NCI-H1105 (cell line): ENCODE measurements at places on chromosomes 4 and X.
A peak's percentile ranks its signal among the peaks of the same experiment; 100 is the strongest.

DNA sequence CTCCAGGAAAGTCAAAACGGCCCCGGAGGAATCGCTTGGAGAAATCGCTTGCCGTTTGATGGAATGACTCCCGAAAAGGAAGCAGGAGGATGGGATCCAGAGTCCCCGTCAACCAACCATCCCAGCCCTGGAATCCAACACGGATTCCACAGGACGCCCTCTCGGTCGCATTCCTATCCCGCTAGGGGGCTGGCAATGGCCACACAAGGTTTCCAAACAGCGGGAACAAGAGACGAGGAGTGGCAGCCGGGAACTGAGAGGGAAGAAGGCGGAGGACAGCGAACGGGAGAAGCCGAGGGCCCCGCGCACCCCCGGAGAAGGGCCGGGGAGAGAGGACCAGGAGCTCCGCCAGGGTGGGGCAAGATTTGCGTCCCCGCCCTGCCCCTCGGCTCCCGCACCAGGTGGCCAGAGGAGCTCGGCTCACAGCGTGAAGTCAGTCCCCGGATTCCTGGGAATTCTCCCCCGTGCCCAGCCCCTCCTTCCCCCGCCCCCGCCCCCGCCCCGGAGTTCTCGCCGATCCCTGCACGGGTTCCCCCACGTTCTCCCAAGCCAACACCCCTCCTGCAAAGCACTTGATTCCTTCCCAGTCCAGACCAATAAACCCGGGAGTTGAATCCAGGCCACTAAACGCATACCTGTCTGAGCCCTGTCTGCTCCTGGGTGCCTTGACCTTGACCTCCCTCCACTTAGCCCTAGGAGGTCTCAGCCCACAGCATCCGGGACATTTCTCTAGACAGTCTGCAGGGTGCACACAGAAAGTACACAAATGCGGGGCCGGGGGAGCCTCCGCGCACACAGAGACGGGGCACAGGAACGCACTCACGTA lies 1.4 kb downstream of the PDZD4 start:
- no peak for DNase-seq

DNA sequence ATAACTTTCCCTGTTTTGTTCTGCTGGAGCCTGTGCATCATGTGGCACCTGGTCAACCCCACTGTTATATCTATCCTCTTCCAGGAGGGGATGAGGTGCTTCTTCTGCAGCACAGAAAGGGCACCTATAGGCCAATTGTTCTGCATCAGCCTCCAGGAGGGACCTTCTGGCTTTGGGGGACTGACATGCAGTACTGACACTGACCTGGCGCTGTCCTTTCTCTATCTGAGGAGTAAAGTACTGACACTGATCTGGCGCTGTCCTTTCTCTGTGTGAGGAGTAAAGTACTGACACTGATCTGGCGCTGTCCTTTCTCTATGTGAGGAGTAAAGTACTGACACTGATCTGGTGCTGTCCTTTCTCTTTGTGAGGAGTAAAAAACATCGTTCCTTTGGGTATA lies 498.4 kb downstream of the PACRGL start:
- no peak for DNase-seq

DNA sequence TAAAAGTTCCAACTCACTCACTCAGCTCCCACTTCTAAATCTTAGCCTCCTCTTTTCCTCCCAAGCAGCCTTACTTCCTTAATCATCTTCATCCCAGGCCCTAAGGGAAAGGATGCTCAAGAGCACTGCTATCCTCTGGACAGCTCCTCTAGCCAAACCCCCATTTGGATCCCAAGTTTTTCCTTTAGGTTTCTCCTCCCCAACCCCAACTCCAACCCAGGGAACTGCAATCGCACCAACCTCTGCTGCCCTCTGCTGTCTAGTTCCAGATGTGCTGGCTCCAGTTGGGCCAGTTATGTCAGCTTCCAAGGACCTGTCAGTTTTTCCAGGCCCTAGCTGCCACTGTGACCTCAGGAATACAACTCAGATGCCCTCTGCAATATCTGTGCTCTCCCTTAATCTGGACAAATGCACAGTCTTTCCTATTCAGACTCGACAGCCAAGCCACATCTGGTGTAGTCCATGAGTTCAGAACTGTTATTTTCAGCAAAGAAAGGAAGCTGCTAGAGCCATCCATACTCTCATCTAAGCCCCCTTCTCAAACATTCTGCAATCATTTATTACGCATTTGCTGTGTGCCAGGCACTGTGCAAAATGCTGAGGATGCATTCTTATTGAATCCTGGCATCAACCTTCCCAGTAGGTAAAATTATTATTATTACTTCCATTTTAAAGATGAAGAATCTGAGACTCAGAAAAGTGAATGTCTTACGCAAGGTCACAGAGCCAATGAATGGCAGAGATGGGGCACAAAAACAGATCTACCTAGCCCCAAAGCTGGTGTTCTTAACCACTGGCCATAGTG lies 12.3 kb upstream of the XPNPEP2 start:
- peak; percentile 24 for DNase-seq

DNA sequence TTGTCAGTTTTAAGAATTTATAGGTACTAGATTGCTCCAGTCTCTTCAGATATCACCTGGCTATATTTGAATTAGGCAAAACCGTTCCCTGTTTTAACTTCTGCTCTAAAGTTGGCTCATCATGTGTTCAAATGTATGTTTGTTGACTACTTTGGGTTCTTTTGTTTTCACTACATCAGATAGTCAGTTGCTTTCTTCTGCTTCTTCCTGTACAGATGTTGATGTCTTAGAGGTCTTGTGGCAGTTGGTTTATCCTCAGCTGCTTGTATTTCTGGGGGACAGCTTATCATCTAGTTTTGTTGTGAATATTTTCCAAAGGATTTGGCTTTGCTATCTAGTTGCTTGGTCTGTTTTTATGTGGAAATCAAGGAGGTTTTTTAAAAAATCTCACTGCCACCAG lies 28.0 kb downstream of the TBC1D19 start:
- DNase-seq = no peak

DNA sequence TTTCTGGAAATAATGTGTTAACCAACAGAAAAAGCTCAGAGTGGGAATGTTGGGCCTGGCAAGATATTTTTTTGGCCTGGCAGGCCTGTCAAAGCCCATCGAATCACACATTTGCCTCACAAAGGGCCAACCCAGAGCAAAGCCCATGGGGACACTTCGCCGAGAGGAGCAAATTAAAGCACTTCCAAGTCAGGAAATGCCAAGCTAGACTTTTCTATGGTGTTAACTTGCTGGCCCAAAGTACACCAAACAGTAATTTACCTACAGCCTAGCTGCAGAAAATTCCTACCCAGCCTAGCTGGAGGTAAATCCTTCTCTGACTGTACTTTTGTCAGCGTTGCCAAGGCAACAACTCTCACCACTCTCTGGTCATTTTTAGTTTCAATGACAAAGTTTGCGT lies 288.6 kb upstream of the LDB2 start:
- DNase-seq = no peak

DNA sequence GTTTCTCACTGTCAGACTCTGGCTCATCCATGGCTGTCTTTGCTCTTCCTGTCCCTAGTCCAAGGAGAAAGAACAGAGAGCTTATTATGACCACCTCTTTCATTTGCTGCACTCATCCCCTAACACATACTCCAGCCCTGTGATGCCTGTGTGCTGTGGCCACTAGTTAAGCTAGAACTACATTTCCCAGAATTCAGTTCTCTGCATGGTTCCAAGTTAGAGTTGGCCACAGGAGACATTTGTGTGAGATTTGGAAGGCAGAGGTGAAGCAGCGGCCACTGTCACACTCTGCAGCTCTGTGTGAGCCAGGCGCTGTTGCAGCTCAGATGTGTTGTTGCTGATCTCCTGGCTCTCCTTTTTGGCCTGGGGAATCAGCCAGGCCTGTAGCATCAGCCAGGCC lies 188.2 kb upstream of the ATP6AP2 start:
- no peak for DNase-seq

DNA sequence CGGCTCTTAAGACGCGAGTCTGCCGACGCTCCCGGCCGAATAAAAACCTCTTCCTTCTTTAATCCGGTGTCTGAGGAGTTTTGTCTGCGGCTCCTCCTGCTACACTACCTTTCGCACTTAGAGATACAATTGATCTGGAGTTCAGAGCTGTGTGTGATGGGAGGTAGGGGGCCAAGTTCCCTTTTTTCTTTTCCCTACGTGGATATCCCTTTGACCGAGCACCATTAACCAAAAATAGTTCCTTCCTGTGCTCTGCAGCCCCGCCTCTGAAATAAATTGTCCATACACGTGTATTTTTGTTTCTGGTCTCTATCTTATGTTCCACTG lies 555 bp upstream of the PGM2 start:
- DNase-seq = no peak

DNA sequence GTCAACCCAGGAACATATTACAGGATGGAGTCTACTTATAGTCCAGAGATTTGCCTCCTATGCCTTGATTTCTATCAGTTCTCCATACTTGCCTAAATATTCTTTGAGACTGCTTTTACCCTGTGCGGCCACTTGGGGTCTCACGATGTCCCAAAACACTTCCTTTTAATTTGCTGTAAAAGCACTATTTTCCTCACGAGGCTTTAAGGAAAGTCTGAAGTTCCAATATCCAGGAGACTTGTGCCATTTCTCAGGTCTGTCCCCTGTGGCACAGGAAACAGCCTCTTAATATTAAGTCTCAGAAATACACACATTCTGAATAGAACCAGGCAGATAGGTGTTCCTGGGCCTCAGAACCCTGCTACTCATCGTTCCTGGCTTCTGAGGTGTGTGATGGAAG lies 142.9 kb downstream of the TMEM164 start:
- DNase-seq = no peak

DNA sequence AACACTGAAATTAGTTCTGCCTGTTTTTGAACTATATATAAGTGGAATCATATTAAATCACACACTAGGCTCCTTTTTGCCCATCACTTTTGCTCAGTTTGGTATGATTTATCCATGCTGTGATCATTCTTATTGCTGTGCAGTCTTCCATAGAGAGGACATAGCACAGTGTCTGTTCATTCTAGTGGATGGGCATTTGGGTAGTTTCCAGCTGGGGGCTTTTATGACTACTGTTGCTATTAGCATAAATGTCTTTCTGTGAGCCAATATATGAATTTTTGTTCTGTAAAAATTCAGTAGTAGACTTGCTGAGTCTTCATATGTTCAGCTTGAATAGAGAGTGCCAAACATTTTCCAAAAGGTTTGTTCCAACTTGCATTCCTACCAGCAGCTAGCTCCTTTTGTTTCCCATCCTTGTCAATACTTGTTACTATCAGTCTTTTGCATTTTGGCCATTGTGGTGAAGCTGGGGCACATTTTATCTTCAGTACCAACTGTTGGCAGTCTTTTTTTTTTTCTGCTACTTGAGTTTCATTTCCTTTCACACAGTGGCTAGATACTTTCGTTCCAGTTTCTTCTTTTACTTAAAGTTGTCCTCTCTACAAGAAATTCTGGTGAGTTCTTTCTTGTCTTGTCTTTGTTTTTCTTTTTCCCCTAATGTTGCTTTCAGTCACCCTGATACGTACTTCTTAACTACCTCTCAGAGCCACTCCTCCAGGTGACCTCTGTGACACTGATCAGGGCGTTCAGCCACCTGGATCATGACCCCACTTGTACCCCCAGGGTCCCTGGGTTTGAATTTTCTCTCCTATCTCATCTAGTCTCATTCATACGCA lies 87.0 kb downstream of the ANXA3 start:
- DNase-seq = no peak

GRCh38 chr4:164239976-164240375 lies 514.0 kb upstream of the SMIM31 start:
- DNase-seq = no peak

DNA sequence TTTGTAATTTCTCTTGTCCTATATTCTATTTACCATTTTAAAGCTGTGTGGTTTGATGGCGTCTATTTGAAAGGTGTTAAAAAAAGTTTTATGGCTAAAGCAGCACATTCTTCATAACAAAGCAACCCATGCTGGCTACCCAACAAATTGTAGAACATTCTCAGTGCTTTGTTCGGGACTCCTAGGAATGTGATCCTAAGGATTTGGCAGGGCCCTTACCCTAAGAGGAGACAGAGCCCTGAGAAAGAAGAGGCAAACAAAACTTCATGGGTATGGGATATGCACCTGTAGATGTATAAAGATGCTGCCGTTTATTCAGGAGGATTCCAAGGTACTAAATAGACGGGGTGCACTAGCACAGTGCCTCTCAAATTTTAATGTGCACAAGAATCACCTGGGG lies 370.8 kb upstream of the DIPK2B start:
- no peak for DNase-seq

DNA sequence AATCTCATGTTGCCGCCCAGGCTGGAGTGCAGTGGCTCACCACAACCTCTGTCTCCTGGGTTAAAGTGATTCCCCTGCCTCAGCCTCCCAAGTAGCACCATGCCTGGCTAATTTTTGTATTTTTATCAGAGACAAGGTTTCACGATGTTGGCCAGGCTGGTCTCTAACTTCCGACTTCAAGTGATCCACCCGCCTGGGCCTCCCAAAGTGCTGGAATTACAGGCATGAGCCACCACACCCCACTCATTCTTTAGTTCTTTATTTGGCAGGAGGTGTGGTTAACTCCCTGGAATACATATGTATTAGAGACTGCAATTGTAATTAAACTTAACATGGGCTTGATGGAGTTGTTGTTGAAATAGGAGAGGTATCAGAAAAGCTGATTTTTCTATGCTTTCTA lies 1396.9 kb upstream of the IGFBP7 start:
- no peak for DNase-seq
